ENCODE measurements at places on chromosomes 12 and 14. TPM values are rescaled to one million over a fixed set of nuclear protein-coding genes. Genes with fewer than 3 reads are reported as not detected.

Gene SAV1
- total RNA-seq: 13.4 TPM

Gene ZC2HC1C
- 0.41 TPM for total RNA-seq

Gene P3H3
- 2.1 TPM for total RNA-seq

Gene KRT7
- total RNA-seq: 3.1 TPM

Gene OR10AD1
- total RNA-seq: not detected

Gene SALL2
- 2.9 TPM for total RNA-seq

Gene B4GALNT3
- 3.4 TPM for total RNA-seq

Gene XRCC3
- total RNA-seq: 55.2 TPM

Gene TMEM132C
- total RNA-seq: not detected

Gene MIPOL1
- not detected for total RNA-seq

Gene SYCP3
- total RNA-seq: 0.36 TPM

Gene C12orf54
- not detected for total RNA-seq
